ENCODE measurements at places on chromosomes 7 and 10.
A peak's percentile ranks its signal among the peaks of the same experiment; 100 is the strongest.

DNA sequence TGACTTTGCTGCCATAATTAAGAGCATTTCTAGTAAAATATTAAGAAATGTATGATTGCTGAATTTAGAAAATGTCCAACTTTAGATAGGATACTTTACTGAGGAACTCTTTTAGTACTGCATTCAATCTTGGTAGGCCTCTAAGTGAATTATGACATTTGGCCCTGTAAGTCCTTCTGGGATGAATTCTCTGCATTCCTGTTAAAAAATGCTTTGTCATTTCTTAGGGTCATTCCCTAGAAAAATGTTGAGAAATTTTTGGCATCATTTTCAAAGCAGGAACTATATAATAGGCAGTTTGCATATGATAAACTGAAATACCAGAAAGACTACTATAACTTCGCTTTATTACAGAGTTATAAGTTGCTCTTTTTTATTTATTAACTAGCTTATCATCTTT, 69.3 kb upstream of the PRR15 start:
- peak; percentile 69 for DNase-seq

GRCh38 chr10:92075829-92076228, 152.3 kb downstream of the BTAF1 start:
- no peak for DNase-seq

- no peak for DNase-seq
These were observed 167.7 kb downstream of the PKD1L1 start for GRCh38 chr7:47780555-47780954.

- DNase-seq = peak; percentile 39
These were observed 56.4 kb upstream of the ECHDC3 start for GRCh38 chr10:11685787-11686218.

DNA sequence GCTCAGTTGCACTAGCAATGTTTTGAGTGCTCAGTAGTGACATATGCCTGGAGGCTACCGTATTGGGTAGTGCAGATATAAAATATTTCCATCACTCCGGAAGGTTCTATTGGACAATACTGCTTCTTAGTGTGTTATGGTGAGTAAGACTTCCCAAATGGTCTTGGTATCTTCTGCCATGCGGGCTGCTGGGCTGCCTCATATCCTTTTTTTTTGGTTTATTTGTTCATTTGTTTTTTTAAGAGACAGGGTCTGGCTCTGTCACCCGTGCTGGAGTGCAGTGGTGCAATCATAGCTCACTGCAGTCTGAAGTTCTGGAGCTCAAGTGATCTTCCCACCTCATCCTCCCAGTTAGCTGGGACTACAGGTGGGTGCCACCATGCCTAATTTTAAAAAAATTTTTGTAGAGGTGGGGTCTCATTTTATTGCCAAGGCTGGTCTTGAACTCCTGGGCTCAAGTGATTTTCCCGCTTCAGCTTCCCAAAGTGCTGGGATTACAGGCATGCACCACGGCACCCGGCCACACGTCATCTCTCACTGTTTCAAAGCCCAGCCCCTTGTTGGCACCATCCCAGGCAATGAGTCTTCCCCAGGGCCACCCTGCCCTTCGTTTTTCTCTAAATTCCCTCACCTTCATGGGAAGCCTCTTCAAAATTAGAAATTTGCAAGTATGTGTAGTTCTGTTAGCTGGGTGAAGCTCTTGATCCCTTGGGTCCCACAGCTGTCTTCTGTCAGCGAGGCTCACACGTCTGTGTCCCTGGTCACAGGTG, 111.0 kb upstream of the KLF14 start:
- DNase-seq = peak; percentile 70

GRCh38 chr10:101704331-101704730, 9.4 kb upstream of the FBXW4 start:
- DNase-seq = no peak

DNA sequence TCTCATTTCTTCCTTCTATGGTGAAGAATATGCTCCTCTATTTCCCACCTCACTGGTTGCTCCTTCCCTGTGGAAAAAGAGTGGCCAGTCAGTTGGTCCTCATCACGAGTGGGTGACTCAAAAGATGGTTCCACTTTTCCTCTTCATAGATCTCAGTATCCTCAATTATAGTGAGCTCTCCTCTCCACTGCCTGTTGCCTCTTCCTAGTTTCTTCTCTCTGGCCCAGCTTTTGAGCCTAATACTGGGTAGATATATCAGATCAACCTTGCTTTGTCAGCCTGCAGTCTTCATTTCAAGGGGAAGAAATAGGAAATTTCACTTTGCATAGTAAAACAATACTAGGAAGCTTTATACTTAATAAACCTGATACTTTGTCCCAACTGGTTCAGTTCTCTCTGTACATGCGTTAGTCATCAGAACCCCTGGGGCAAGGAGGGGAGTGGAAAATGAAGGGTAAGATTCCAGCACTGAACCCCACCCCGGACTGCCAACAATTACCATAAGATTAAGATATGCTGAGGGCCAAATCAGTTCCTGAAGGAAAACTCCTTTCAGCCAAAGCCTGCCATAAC, 15.5 kb upstream of the WNT16 start:
- DNase-seq = no peak

DNA sequence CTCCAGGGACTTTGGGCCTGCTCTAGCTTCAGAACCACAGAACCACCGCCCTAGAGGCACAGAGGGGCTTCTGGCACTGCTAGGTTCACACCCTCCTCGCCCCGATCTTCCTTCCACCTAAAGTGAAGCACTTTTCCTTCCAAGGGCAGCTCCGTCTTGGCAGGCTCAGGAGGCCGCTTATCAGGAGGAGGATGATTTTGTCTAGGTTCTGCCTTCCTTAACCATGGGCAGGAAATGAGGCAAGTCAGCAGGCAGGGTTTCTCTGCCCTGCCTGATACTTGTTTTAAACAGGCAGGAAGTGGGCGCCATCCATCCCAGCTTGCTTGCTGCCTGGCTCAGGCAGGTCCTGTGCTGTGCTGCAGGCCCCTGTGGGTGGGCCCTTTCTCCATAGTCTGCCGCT, 8.3 kb upstream of the ATP6V0E2 start:
- no peak for DNase-seq

DNA sequence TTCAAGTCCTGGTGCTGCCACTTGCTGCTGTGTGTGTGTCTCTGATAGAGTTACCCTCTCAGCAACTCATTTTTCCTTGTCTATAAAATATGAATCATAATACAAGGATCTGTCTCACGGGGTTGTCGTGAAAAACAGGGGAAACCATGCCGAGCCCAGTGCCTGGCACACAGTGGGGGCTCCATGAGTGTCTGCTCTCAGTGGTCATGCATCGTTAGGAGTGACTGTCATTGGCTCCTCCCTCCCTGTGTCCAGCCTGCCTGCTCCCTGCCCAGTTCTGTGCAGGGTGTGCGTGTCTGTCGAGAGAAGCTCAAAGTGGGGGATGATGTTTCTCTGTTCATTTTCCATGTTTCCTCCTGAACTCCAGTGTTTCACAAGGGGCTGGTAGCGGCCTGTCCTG, 83.6 kb upstream of the LRRC4 start:
- no peak for DNase-seq

DNA sequence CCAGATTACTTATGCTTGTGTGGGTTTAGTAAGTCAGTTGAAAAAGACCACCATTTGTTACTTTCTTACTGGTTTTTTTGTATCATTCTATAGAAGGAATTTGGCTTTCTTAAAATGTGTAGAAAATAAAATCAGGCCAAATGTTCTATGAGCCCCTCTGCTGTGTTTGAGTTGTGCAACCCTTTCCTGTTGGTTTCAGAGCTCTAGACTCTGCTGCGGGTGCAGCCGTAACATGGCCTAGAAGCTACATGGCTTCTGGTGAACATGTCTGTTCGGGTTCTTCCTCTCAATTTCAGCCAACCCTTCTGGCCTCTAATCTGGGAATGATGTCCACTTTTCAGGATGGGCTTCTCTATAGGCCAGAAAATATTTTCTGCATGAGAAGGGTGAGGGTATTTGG, 56.6 kb upstream of the RAB18 start:
- DNase-seq = no peak

GRCh38 chr10:133359972-133360610, 2.3 kb upstream of the FUOM start:
- DNase-seq = no peak

DNA sequence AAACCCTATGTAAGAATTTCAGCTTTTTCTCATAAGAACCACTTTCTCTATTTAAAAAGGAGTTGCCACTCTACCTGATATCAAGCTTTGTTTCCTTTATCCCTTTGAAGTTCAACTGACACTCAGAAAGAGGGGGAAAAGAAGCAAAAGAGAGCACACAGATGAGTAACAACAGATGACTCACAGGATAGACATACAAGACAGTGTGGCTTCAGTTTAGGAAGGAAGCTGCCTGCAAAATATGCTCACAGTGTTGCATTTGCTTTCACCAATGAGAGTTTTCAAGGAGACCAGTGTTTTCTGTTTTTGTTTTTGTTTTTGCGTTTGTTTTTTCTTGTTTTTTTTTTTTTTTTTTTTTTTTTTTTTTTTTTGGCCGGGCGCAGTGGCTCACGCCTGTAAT, 1181.6 kb downstream of the DNAJB9 start:
- DNase-seq = peak; percentile 11

- DNase-seq = no peak
These were observed 262.9 kb downstream of the PTPRN2 start for GRCh38 chr7:158324397-158325360.

- DNase-seq = no peak
These were observed 80.7 kb downstream of the FANK1 start for GRCh38 chr10:125976960-125977605.

GRCh38 chr7:34011696-34012095, 106.4 kb downstream of the BMPER start:
- DNase-seq = no peak

- no peak for DNase-seq
These were observed 44.1 kb upstream of the OSBPL3 start for GRCh38 chr7:25024066-25024465.

- DNase-seq = no peak
These were observed 32.5 kb downstream of the C10orf105 start for GRCh38 chr10:71687077-71687476.

DNA sequence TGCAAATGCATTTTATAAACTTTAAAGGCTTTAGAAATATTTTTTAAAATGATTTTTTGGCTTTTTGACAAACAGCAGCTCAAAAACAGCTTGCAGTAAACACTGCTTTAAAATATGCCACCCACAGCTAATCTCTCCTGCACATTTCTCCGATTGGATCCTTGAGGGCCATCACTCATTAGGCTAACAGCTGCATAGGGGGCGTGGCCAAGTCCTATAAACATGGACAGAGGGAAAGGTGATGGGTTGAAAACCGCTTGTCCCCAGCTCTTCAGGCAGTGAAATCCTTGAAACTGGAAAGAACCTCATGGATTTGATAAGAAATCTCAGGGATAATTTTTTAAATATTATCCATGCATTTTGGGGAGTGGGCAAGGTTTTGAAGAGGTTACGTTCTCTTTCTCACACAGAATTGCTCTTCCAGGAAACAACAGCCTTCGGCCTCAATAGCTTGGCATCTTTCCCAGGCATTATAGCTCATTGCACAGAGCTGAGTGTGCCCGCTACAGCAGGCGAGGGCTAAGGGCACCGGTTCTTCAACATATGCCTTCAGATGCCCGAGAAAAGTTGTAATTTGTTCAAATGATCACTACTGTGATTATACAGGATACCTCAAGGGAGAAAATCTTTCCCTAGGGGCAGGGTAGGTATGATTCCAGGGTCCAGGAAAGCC, 1.7 kb downstream of the PLEKHS1 start:
- peak; percentile 43 for DNase-seq

DNA sequence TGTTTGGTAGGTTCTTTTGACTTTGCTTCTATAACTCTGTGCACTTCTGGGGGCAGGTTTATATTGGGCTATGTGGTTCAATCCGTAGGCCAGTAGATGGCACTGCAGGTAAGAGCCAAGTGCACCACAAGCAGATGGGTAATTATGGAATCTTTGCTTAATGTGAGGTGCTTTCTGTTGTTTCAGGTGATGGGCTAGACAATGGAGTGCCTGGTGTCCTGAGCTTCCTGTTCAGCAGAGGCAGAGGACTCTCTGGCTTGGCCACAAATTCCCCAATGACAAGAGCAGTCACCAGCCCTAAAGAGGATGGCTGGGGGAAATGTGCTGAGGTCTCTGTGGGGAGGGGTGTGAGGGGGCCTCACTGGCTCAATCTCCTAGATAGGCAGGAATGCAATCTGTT, 455.0 kb downstream of the CCSER2 start:
- no peak for DNase-seq

DNA sequence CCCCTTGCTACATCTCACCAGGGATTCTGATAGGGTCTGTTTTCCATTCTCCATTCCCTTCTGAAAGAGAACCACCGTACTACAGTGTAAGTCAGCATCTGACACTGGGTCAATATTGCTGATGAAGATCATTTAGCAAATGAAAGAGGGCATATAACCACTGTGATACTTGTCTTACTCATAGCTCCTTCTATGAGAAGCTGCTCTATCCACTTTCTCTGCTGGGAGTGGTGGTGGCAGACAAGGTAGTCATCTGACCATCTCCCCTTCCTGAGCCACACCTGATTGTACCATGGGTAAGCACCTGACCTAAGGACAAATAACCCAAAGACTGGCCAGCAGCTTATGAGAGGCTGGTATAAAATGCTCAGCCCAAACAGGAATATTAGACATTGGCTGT, 220.4 kb downstream of the DOCK4 start:
- no peak for DNase-seq

DNA sequence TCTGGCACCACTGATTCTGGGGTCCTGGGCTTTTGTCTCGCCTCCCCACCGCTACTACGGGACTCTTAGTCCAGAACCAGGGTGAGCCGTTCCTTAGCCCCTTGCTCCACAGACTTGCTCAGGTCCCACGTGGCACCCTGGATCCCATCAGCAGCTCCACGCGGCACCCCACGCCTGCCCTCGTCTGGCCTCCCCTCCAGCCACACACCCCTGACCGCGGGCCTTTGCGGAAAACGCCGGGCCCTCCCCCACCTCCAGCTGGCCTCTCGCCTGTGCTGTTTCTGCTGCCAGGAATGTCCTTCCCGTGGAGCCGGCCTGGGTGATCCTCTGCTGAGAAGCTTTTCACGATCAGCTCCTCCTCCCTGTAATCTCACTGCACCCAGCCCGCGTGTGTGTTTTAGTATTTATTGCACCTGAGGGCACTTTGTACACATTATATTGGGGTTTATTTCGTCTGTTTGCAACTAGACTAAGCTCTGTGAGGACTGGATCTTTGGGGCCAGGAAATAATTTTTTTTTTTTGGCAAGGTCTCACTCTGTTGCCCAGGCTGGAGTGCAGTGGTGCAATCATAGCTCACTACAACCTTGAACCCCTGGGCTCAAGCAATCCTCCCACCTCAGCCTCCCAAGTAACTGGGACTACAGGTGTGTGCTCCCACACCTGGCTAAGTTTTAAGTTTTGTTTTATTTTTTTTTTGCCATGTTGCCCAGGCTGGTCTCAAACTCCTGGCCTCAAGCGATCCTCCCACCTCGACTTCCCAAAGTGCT, 10.5 kb upstream of the TTYH3 start:
- DNase-seq = peak; percentile 73

- no peak for DNase-seq
These were observed 49.7 kb downstream of the UNC5B start for GRCh38 chr10:71262027-71262426.

- DNase-seq = no peak
These were observed 47.9 kb downstream of the SP8 start for GRCh38 chr7:20738518-20739481.

GRCh38 chr7:87058744-87059524, 520 bp downstream of the ELAPOR2 start:
- no peak for DNase-seq

All from fibroblast of lung (primary cell).